RPMI7951 (cell line): ENCODE measurements at places on chromosomes 6 and 20. TPM values are rescaled to one million over a fixed set of nuclear protein-coding genes. Genes with fewer than 3 reads are reported as not detected.

- peak; percentile 38 for DNase-seq
These were observed 20.0 kb downstream of the PLA2G7 start for GRCh38 chr6:46715141-46715540.

GRCh38 chr6:43269273-43270007, 26.2 kb downstream of the TTBK1 start:
- no peak for DNase-seq

DNA sequence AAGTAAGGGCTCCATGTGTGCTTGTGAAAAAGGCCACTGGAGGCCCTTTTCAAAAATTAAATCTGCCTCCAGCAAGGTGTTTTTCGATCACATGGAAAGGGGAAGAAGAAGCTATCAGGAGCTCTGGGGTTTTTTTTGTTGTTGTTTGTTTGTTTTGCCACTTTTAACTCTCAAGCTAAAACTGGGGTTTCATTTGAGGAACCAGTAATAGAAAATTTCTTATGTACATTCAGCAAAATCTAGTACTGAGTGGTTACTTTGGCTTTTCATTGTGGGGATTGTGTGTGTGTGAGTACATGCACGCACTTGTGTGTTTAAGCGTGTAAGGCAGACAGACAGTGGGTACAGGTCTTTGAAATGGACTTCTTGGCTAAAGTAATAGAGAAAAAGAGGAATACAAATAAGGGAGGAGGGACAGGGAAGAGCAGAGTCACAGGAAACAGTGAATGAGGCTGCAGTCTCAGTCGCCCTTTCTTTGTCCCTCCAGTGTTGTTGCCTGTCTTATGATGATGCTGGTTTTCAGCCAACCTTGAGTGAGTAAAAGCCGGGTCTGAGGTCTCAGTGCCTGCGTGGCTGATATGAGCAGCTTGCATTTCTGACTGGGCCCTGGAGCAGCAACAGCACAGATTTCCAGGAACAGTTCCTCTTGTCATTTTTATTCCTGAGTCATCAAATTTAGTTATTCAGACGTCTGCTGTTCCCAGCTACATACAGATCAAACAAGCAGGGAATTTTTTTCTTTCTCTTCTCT, 26.2 kb downstream of the SLC16A10 start:
- peak; percentile 58 for DNase-seq

The FGD2 gene
- not detected in 2 replicates for total RNA-seq

The ENPP5 gene
- 0.12 TPM in 1 of 2 replicates, not detected in the other for total RNA-seq
